WERI-Rb-1 (cell line): ENCODE measurements at places on chromosomes 5 and 9.

- DNase-seq = no peak
These were observed 382 bp upstream of the CDKN2B start for GRCh38 chr9:22009506-22009867.

DNA sequence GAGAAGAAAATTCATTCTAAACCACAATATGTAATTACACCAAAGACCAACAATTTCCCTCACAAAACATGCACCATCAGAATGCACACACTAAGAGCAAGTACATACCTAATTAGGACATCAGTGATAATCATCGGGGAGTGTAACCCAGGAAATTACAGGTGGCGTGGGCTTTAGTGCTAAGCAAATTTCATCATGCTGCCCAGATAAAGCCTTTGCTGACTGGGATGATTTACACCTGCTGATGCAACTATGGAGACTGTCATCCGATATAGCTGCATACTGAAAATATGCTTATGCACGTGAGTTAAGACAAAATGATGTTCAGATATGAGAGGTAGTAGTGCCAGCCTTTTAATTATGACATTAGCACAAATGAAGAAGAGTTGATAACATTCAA, 123.2 kb downstream of the DCP2 start:
- no peak for DNase-seq

GRCh38 chr5:138240650-138241385, 27.7 kb upstream of the CDC23 start:
- no peak for DNase-seq

DNA sequence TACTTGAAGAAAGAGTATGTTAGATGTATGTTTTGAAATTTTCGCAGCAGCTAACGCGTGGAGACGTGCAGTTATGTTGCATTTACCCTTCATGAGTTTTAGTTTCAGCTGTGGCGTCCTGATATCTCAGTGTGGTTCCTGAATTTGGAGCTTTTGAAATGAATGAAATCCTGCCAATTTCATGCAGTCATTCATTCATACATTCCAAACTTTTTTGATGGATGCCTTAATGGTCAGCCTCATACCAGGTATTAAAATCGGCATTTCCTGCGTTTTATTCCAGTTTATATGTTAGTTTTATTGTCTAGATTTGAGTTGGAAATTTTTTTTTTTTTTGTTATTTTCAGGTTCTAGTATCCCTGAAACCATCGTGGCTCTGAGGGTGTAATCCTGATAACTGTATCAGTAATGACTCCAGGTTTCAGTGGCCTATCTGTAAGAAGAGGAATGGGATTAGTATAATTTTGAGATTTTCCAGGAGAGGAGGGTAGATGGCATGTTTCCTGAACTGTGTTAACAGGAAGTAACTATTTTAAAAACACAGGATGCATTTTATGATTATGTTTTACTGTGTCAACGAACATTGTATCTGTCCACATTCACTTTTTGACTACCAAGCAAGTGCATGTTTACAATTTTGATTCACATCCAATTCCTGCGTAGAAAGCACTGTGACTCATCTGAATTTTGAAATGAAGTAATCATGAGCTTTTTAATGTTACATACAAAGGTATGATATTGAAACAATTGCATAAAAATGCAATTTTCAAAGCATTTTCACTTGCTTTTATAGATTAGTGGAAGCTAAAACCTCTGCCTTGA, 1.0 kb downstream of the FOCAD start:
- no peak for DNase-seq

DNA sequence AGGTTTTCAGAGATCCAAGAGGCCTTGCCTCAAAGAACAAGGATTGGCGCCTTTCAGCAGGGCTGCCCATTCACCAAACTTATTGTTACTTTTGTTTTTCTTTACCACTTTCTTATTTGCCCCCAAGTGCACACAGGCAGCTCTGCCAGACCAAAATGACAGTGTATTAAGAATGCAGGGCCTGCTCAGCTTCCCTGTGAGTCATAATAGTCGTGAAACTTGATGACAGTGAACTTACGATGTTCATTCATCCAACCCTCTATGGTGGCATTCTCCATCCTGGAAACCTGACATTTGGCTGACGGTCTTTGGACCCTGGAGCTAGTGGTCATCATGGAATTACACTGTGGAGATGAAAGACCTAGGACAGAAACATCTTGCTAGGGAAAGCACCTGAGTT, 44.3 kb downstream of the UBE2QL1 start:
- no peak for DNase-seq

- no peak for DNase-seq
These were observed 500.1 kb downstream of the GABRG2 start for GRCh38 chr5:162567644-162568043.

GRCh38 chr5:171640480-171640879, 145.1 kb upstream of the SMIM23 start:
- DNase-seq = no peak

DNA sequence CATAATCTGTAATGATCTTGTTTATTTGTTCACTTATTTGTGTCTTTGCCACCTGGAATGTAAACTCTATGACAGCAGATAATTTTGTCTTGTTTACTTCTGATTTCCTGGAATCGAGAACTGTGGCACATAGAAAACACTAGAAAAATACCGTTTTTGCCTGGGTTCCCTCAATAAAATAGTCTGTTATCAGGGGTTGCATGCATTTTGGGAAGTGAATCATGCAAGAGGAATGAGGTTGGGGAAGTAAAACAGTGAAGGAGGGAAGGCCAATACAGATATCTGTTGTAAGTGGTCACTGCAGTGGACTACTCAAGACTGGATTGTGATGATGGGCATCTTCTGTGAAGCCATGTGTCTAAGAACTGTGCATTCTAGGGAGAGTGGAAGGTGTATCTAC, 45.2 kb upstream of the IL6ST start:
- DNase-seq = no peak

- DNase-seq = no peak
These were observed 12.6 kb upstream of the DNAJB5 start for GRCh38 chr9:34976992-34977391.

- DNase-seq = no peak
These were observed 8.7 kb downstream of the SERINC5 start for GRCh38 chr5:80246995-80247729.

DNA sequence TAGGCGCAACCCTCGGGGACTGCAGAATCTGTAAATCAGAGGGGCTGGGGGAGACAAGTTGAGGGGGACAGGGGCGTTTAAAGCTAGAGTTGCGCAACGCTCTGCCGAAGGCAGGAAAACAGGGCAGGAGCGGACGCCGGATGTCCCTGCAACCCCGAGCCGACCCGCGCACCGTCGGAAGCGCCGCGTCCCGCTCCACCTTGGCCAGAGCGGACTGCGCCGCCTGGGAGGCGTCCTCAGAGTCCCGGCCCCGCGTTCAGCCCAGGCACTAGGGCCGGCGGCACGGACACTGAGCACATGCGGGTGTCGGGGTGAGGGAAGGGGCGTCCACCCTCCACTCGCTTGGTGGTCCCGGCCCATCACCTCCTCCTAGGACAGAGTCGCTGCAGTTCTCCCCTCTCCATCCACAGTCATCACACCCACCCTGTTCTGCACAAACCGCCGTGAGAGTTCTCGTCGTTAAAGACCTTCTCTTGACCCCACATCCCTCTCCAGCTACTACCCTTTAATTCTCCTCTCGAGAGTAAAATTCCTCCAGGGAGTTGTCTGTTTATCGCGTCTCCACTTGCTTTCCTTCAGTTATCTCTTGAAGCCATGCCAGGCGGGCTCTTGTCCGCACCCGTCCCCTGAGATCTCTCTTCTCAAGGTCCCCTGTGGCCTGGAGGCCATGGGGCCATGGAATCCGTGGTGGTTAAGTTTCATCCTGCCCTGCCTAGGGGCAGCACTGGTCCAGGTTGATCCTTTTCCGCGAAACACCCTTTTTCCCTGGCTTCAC, 796 bp upstream of the PDLIM7 start:
- DNase-seq = no peak

- DNase-seq = no peak
These were observed 127.3 kb downstream of the XRCC4 start for GRCh38 chr5:83204651-83205050.

- DNase-seq = no peak
These were observed 505.4 kb downstream of the SEMA5A start for GRCh38 chr5:9040475-9040874.

DNA sequence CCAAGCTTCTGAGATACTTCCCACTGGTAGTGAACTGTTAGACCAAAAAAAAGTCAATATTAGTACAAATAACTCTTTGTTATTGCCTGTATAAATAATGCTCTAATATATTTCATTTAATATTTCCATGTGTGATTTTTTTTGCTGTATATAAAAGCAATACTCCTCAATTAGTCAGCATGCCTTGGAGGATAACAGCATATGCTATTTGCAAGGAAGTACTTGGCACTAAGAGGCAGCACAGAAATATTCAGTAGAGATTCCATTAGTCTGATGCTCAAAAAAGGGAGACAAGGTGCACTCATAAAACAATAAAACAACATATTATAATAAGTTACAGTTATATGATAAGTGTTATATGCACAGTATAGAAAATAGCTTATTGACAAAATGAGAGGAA, 296.6 kb upstream of the MPDZ start:
- DNase-seq = no peak

DNA sequence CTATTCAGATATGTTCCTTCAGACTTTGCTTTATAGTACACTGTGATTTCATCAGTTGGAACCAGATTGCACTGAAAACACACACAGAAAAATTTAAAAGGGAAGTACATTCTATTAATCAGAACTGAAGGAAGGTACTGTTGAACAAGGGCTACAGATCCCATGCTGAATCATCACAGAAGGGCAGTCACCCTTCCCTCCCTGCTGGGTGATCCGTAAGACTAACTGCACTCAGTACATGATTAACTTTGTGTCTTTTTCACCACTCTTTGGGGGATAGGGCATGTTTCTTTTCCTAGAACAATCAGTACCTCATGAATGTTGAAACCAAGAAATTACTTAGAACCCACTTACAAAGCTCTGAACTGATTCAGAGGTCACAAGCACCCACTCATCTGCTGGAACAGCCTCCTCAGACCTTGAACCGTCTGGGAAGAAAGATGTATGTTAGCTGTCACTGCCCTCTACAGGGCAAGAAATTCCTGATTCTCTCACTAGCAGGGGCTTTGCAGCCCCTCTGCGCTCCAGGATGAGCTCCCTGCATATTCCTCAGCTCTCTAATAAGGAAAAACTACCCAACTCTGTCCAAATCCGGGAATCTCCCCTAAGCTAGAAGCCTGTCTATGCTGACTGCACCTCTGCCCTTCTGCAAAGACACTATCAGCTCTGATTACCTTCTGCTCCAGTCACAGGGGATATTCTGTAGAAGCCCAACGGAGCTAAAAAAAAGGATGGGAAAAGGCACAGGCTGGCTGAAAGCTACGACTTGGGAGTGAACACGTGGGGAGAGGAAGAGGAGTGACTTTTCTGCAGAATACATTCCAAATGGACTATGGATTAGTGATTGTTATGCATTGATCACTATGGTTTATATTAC, 51.0 kb downstream of the IARS1 start:
- DNase-seq = no peak

- peak; percentile 97 for DNase-seq
These were observed 841 bp downstream of the RAD23B start for GRCh38 chr9:107283623-107284616.

DNA sequence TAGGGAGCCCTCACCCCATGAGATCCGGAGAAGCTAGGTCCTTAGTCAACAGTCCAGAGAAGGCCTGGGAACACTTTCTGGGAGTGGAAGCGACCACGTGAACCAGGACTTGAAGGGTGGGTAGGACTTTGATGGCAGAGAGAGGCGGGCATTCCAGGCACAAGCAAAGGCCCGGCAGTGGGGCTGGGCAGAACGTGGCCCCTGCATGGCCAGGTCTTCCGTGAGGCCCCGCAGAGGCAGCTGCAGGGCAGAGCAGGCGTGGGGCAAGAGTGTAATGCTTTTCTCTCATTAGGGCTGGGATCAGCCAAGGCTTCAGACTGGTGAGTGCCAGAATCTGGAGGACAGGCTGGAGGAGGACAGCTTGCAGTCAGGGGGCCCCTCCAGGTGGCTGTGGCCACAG, 184.1 kb downstream of the PAX5 start:
- DNase-seq = no peak

DNA sequence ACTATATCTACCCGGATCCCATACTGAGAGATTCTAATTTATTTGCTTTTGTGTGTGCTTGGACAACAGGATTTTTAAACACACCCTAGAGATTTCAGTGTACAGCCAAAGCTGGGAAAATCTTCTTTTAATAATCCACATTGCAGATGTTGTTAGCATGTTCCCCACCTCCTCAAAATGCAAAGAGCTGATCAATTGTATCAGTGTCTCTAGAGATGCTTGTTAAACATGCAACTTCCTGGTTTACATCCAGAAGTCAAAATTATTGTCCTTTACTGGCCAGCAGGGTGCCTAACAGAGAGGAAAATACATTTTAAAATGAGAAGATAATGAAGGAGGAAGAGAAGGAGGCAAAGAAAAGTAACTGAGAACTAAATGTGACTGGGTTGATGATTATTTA, 793.3 kb downstream of the SEMA5A start:
- DNase-seq = no peak

DNA sequence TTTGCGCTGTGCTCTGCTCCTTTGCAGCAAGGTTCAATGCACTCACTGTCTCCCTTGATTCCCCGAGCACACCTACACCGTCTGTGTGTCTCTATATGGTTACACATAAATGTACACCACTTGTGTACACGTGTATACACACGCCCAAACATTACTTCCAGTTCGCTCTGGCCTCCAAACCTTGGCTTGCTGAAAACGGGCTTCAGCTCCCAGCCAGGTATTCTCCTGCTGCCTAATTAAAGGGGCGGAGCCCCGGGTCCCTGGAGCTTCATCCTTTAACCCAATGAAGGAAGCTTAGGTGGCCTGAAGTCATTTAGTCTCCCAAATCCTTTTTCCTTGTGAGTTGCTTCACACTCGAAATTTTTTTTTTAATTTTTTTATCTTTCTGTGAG, 4.6 kb downstream of the ISL1 start:
- DNase-seq = no peak

- no peak for DNase-seq
These were observed 29.2 kb downstream of the KLF4 start for GRCh38 chr9:107460153-107461023.

GRCh38 chr9:13171261-13171660, 108.2 kb downstream of the MPDZ start:
- DNase-seq = no peak

DNA sequence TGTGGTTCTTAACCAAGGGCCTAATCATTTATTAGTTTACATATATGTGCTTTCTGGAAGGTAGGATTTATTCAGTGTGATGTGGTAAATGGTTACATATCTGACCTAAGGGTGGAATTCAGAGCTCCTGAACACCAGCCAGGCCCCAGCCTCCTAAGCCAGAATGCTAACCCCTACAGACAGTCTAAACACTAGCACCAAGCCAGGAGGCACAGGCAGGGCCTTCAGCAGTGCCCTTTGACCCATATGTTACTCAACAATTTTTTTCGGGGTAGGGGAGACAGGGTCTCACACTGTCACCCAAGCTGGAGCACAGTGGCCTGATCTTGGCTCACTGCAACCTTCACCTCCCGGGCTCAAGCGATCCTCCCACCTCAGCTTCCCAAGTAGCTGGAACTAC, 40.3 kb downstream of the PRKACG start:
- no peak for DNase-seq

GRCh38 chr5:1404062-1404461, 41.2 kb downstream of the SLC6A3 start:
- DNase-seq = no peak

GRCh38 chr9:34227445-34227844, 48.6 kb downstream of the UBAP1 start:
- DNase-seq = no peak
